ENCODE measurements at places on chromosomes 5 and 9.

DNA sequence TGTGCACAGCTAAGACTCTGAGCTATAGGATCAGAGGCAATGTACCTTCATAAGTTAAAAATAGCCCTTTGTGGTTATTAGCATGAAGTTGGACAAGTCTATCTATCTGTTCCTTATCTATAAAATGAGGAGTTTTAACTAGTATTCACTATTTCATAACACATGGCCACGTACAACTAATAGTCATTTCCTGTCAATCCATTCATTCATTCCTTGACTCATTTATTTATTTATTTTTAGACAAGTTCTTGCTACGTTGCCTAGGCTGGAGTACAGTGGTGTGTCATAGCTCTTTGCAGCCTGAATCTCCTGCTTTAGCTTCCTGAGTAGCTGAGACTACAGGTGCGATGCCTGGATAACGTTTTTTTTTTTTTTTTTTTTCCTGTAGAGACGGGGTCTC is 92.1 kb downstream of the NR3C1 start:
- DNase-seq: no peak

DNA sequence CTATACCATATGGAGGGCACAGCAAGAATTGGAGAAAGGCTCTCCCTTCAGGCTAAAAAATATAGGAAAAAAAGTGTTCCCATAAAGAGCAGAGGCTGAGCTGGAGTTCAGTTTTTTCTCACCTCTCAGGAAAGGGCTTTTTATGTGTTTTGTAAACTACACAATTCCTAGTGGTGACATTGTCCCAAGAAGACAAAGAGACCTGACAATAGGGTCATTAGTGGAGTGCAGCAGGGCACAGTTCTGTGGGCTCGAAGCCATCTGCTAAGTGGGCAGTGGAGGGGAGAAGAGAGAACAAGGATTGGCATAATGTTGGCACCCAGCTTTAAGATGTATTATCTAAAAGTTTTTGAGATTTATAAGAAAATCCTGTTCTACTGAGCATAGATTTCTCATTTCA is 162.5 kb downstream of the HCN1 start:
- no peak for DNase-seq

DNA sequence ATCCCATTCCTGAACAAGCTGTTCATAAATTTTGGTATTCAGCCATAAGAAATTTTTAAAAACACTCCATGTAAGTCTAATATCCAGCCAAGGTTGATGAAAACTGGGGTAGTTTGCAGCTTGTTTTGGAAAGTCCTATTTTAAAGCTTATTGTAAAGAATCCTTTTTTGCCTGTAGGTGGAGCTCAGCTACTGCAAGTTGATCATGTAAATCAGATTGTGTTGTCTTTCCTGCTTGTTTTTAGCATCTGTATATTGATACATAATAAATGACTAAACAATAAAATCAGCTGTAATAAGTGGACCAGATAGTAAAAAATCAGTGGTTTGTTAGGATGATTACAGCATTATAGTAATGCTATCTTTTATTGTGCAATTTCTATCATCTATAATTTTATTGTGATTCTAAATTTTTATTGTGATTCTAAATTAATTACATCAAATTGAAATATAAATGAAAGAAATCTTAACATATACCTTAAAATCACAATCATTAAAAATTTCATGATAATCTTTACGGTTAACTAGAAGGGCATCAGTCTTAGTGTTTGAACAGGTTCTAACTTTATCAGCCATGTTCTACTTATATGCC is 42.4 kb downstream of the CWC27 start:
- DNase-seq: peak; percentile 6

DNA sequence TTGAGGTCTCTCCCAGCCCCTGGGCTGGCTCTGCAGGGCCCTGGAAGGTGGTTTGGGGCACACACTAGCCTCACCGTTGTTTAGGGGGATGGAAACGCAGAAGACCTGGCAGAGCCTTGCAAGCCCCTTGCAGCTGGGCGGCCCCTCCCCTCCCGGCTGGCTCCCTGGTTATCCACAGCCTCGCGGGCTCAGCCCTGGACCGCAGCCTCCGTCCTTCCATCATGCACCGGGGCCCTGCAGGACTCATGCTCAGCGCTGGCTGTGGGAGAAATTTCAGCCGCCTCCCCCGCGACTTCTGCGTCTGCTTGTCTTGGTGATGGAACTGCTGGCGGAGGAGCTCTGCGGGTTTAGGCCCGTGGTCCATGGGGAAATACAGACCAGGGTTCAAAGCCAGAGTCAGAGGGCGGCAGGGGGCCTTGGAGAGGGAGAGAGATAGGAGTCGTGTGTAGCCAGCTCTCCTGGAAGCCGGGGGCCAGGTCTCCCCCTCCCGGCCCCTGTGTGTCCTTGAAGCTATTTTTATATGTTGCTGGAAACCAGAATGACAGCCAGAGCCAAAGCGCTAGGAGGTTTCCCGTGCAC is 75.8 kb upstream of the IER5L start:
- DNase-seq: no peak

DNA sequence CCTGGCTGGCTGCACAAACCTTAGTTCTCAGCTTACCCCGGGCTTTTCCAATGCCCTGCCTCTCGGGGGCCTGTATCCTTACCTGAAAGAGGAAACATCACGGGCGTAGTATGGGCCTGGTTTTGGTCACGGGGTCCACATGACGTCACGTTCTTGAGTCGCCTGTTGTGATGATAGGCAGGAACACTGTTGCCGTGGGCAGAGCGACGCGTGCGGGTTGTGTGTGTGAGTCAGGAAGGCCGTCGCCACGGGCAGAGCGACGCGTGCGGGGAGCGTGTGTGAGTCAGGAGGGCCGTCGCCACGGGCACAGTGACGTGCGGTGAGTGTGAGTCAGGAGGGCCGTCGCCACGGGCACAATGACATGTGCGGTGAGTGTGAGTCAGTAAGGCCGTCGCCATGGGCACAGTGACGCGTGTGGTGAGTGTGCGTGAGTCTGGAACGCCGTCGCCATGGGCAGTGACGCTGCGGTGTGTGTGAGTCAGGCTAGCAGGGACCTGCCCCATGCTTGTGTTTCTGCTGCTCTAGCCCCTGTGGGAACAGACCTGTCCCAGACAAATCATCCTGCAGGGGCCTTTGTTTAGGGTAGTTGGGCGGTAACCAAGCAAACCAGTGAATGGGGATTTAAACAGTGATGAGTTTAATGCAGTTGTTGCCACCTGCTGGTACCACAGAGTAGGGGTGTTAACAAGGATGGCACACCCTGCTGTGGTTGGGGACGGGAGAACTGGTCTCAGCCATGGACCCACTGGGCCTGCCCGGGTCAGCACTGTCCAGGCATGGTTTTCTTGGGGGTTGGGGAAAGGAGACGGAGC is 19.8 kb downstream of the TRIP13 start:
- DNase-seq: no peak

- DNase-seq: no peak
Measured at GRCh38 chr5:95410279-95410678, 19.1 kb downstream of the FAM81B start.

- no peak for DNase-seq
Measured at GRCh38 chr5:131640043-131640856, 5.2 kb upstream of the RAPGEF6 start.

- no peak for DNase-seq
Measured at GRCh38 chr9:38029915-38030638, 39.0 kb downstream of the SHB start.

- DNase-seq: no peak
Measured at GRCh38 chr5:19790829-19791466, 197.1 kb downstream of the CDH18 start.

DNA sequence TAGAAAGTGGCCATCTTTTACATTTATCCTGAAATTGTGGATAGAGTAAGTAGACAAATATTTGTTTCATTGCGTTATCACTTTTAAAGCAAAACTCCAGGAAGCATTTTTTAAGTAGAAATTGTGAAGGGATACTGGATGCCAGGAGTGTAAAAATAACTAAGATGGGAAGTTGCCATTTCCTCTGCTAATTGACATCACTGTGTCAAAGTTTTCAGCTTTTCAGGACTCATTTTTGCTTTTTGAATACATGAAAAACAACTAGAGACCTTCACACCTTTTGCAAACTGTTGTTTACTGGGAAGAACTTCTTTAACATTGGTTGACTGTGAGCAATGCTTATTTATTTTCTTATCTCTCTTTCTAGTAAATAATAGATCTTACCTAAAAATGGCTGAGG is 337.5 kb downstream of the NR2F1-AS1 start:
- DNase-seq: no peak

GRCh38 chr9:136615631-136616306 is 46.9 kb upstream of the EGFL7 start:
- no peak for DNase-seq

GRCh38 chr5:102762095-102762534 is 7.0 kb downstream of the PAM start:
- DNase-seq: no peak

- DNase-seq: no peak
Measured at GRCh38 chr5:169814522-169814921, 165.8 kb downstream of the INSYN2B start.

- no peak for DNase-seq
Measured at GRCh38 chr9:5835808-5836207, 2.9 kb upstream of the ERMP1 start.

DNA sequence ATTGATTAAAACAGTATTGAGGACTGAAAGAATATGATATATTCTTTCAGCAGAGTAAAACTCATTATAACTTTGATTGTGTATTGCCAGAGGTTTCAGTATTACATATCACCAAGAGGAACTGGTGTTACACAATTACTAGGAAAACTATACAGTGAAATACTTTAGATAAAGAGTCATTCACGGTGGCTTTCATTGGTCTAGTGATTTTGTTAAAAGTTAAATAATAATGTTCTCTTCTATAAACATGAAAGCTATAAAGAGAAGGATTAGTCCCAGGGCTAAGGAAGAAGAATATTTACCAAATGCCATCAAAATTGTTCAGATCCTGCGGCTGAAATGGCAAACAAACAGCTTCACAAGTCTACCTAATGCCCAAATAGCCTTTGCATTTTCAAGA is 306.2 kb downstream of the SEMA5A start:
- DNase-seq: no peak

DNA sequence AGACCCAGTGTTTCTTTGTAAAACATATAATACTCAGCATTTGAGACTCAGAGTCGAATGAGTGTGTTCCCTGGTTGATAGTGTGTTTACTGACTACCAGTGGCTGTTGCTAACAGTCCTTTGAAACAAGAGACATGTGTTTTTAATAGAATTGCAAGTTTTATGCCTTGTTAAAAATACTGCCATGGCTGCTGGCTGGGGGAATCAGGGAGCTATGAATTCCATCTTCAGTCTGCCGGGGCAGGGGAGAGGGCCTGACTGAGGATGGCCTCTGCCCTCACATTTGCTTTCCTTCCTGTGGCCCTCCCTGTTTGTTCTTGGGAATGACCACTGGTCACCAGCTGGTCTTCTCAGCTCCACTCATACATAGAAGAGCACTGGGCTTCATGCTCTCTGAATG is 63.8 kb downstream of the PDZD2 start:
- DNase-seq: no peak

DNA sequence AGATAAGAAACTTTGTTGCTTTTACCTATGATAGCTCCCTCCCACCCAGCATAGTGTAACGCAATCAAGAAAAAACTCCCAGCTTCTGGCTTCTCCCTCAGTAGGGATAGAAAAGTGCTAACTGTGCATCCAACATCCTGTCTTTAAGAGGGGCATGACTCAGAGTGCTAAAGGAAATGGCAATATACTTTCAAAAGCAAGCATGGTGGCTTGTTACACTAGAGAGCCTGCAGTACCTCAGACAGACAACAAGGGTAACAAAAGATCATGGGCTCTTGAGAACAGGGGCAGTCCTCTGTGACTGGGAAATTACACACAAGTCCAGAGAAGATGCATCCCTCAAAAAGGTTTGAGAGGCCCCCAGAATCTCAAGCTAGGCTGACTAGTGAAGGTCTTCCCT is 37.8 kb downstream of the PRELID2 start:
- no peak for DNase-seq

- no peak for DNase-seq
Measured at GRCh38 chr5:158070859-158071258, 211.9 kb upstream of the CLINT1 start.

- DNase-seq: no peak
Measured at GRCh38 chr5:40832345-40832744, 2.7 kb downstream of the RPL37 start.

DNA sequence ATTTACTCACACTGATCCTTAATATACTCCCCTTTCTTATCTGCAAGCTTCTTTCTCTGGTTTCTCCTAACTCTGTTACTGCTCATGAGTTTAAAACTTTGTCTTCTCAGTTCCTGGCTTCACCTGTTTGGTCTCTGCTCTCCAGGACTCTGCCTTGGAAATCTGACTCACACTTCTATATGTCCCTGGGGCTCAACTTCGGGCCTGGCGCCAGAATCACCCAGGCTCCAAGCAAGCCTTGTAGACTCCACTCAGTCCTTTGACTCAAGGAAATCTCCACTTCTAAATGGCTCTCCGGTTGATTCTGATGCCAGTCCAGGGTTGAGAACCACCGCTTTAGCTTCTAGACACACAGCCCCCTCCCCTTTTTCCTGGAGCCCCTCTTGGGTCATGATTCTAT is 57.8 kb downstream of the TMC1 start:
- no peak for DNase-seq

GRCh38 chr9:126624479-126624826 is 10.7 kb downstream of the LMX1B start:
- no peak for DNase-seq

- no peak for DNase-seq
Measured at GRCh38 chr5:133702791-133703770, 90.7 kb upstream of the FSTL4 start.

DNA sequence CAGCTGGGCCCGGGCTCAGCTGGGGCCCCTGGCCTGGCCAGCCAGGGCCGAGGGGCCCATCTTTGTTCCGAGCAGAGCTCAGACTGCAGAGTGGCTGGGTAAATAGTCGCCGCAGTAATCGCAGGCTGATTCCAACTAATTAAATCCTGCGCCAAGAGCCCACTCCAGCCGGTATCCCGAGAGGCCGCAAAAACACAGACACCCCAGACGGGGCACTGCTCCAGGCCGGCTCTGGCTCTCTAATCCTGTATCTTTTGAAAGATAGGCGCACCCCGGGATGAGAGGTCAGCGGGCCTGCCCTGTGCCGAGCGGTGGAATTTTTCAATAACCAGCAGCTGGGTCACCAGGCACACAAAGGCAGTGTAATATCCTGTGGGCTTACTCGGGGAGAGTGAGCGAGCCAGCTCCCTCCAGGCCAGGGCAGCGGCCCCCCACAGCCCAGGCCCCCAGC is 57.7 kb downstream of the LMX1B start:
- no peak for DNase-seq

GRCh38 chr9:115590011-115590410 is 472.1 kb upstream of the TNC start:
- DNase-seq: no peak

- peak; percentile 16 for DNase-seq
Measured at GRCh38 chr5:125140855-125141254, 394.4 kb upstream of the ZNF608 start.

DNA sequence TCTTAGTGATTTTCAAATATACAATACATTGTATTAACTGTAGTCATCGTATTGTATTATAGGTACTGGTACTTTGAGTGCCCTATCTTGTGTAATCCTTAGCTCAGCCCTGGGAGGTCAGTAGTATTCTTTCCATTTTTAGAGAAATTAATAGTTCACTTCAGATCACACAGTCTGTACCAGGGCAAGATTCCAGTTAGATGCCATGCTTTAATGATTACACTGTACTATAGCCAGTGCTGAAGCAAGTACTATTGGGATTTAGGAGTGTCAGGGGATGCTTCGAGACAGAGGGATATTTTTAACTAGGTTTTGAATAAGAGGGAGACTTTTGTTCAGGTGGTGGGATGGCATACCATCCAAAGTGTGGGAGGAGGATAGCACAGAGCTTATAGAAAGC is 41.0 kb upstream of the SLC27A6 start:
- DNase-seq: no peak
